ENCODE measurements at places on chromosomes 2 and 18.

DNA sequence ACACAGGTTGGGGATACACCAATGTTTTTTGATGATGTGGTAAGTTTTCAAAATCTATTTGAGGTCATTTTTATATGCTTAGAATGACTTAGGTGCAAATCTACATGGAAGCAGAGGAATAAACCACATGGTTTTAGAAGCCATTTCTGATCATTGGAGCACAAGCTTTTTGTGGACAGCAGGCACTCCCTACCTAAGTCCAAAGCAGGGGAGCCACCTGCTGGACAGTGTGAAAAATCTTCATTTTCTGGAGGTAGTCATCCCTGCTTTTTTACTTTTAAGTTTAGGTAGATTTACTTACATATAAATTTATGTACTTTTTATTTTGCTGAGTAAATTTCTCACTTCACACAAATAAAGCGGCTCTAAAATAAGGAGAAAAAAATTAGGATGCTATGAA lies 323.2 kb downstream of the PLCL1 start:
- DNase-seq = no peak

GRCh38 chr2:159890551-159891266 lies 92.7 kb upstream of the CD302 start:
- no peak for DNase-seq

DNA sequence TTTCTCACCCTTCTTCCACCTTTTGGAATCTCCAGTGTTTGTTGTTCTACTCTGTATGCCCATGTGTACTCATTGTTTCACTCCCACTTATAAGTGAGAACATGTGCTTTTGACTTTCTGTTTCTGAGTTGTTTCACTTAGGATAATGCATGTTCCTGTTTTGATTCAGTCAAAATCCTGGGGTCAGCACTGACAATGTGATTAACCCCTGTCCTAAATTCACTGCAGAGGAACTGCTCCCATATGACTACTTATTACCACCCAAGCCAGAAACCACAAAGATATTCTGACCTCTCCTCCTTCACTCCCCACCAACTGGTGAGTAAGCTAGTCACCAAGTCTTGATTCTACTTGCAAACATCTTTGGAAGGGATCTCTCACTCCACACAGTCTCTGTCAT lies 251.4 kb upstream of the TCF4 start:
- no peak for DNase-seq

DNA sequence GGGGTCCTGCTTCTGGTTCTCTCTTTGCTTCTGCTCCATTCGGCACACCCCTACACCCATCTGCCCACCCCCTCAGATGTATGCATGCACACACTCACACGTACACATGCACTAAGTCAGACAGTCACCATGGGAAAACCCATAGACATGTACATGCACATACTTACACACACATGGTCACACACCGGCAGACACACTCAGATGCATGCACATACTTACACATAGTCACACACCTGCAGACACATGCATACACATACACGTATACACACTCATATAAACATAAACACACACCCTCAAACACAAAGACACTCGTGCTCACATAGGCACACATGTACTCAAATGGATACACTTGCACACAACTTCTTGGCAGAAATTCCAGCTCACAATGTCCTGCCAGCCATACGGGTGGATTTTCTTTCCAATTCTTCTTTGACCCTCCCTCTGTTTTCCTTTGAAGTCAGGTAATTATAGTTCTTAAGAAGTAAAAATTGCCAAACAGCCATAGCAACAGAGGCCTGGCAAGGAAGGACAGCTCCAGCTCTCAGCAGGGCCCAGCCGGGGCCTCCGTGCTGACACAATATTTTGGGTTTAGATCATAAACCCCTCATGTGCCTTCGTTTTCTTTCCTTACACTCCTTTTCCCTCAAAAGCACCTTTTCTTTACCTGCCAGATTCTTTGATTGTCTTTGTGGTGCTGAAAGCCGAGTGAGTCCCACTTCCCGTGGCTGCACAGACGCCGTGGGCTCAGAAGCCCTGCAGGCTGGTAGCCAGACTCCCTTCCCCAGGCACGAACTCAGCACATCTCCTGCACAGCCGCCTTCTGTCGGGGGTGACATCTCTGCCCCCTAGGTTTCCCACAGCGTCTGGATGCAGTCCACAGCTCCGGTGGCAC lies 195.7 kb downstream of the ARL4C start:
- no peak for DNase-seq

DNA sequence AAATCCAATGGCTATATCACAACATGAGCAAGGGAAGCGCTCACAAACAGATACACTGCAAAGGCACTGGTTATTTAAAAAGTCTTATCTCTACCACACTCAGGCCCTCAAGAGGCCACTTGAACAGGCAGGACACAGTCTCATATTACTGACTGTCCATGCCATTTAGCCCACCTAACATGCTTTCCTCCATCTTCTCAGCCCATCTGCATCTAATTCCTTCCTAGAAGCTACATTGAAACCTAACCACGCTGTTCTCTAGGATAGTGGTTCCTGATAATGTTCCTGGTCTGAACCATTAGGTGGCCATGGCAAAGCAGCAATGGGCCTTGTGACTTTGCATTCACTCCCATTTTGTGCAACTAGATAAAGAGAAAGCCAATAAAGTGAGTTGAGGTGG lies 22.5 kb upstream of the NEB start:
- no peak for DNase-seq

- no peak for DNase-seq
Observed at GRCh38 chr2:137659616-137660015, 304.7 kb upstream of the HNMT start.

GRCh38 chr2:179340678-179341077 lies 76.0 kb upstream of the SESTD1 start:
- no peak for DNase-seq

- DNase-seq = no peak
Observed at GRCh38 chr2:27962006-27962405, 71.5 kb downstream of the BABAM2 start.

DNA sequence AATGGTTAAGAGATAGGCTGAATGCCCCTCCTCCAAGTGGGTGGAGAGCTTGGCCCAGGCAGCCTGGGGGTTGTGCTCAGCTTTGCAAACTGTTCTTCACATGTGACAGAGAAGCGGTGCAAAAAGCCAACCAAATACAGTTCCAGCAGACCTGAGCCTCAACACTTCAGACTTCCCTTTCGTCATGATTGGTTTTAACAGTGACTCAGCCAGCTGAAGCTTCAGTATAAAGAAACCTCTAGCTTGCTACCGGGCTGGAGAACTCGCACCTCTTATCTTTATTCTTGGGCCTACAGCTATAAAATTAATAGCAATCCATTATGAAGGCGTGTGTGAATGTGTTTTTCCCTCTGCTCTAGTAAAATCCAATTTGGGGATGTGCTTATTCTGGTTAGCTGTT lies 20.0 kb downstream of the SETBP1 start:
- no peak for DNase-seq

DNA sequence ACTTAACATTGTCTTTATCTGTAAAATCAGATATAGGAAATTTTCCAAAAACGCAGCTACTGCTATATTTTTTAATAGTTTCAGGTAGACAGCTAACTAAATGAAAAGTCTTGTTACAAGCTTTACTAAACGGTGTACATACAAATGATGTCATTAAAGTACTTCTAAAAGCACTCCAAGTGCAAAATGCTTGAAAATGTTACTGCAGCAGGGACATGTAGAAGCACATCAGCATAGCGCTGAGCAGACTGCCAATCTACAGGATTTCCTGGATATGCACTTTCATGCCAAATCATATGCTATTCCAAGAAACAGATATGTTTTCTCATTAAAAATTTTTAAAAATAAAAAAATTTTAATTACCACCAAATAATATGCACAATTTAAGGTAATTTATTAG lies 61.7 kb downstream of the SMAD2 start:
- no peak for DNase-seq

DNA sequence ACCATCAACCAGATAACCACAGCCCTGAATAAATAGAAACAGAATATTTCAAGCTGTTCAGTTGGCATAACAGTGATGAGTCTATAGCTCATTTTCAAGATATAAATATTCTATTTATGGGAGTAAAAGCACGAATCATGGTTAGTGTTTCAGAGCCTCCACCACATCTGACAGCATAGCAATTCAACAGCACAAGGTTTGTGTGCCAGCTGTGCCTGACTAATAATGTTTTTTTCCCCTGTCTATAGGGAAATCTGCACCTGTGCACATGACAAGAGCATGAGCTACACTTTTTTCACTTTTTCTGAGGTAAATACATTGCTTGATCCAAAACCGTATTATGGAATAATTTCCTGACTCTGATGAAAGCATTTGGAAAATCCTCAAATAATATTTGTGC lies 251.3 kb downstream of the RPIA start:
- DNase-seq = no peak

DNA sequence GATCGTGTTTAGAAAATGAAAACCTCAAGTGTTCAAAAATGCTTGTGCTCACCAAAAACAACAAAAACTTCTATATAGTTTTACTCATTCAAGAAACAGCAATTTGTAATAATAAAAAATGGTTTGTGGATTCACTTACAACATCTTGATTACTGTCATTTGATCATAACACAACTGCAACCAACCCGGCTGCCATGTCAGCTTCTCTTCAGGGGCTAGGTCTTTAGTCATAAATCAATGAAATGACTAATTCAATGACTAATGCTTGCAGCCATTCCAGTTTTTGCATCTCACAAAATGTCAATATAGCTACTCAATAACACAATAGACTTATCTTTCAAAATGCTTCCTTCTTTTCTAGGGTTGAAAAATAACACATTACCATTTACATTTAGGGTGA lies 128.0 kb downstream of the OLA1 start:
- no peak for DNase-seq

GRCh38 chr2:62302631-62303435 lies 106.9 kb downstream of the B3GNT2 start:
- no peak for DNase-seq

GRCh38 chr2:130728549-130729316 lies at the start of gene GPR148:
TSS of gene GPR148 (plus strand) at chr2:130729070. CDS start at chr2:130729152, 82 bp downstream.
- DNase-seq = no peak

- DNase-seq = no peak
Observed at GRCh38 chr2:174024524-174025270, 59.5 kb upstream of the SP3 start.

GRCh38 chr18:47929681-47930198 lies 719 bp downstream of the SMAD2 start:
- DNase-seq = no peak

DNA sequence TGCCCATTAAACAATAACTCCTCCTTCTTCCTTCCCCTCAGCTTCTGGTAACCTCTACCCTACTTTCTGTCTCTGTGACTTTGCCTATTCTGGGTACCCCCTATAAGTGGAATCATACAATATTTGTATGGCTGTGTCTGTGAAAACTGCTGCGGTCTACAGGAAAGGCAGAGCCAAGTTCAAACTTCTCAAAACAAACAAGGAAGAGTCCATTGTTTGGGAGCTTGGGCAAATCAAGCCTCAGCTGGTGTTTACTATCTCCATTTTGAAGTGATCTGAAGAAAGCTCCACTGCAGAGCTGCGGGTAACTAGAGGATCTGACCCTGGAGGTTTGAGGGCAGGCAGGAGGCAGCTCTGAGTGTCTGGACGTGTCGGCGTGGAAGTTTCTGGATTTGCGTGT lies 48.6 kb upstream of the DAPL1 start:
- no peak for DNase-seq

DNA sequence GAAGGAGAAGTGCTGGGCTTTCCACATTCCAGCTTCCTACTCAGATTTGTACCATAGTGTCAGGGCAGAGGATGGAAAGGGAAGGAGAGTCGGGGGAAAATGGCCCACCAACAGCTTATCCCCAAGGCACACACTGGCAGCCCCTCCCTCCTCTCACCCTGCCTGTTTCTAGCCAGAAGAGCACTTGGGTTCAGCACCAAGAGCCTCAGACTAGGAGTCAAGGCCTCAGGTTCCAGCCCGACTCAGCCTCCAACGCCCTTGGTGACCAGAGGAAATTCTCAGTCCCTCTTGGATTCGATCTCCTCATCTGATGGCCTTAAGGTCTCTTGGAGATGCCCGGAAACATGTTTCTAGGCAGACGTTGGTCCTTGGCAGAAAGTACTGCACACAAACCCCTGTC lies 53.9 kb downstream of the TNS1 start:
- no peak for DNase-seq

- no peak for DNase-seq
Observed at GRCh38 chr2:221473451-221473850, 98.7 kb downstream of the EPHA4 start.

DNA sequence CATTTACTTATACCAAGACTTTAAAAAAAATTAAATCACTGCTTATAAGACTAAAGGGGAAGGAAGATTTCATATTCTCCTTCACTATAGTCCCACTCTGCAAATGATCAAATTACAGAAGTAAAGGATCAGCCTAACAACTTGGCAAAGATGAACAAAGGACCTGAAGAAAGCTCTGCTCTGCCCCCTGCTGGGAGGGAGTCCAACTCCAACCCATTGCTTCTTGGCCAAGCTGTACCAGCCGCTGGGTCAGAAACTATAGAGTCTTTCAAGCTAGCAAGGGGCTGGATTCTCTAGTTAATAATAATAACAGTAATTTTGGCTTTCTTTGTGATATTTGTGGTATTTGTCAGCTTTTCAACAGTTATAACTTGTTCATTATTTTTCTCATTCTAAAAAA lies 927.0 kb upstream of the CRIM1 start:
- no peak for DNase-seq

GRCh38 chr2:188395903-188396689 lies 104.4 kb downstream of the GULP1 start:
- no peak for DNase-seq

DNA sequence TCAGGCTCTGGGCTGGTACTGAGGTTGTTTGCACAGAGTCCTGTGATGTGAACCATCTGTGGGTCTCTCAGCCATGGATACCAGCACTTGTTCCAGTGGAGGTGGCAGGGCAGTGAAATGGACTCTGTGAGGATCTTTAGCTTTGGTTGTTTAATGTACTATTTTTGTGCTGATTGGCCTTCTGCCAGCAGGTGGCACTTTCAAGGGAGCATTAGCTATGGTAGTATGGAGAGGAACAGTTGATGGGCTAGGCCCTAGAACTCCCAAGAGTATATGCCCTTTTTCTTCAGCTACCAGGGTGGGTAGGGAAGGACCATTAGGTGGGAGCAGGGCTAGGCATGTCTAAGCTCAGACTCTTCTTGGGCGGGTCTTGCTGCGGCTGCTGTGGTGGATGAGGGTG lies 257.0 kb upstream of the GYPC start:
- DNase-seq = no peak

All from dorsolateral prefrontal cortex (tissue), 122 donors.